Breast epithelium (tissue), 4 donors: ENCODE measurements at places on chromosomes 11 and 22.

GRCh38 chr11:116861539-116861938 lies 24.1 kb upstream of the APOA1 start:
- H3K36me3 ChIP-seq, result peaks cover 6% of the 10 kb centered on the region
- no peak overlapping the region for H3K27ac ChIP-seq
- no peak for DNase-seq
- no peaks in the 10 kb centered on the region for H3K4me1 ChIP-seq

GRCh38 chr11:93740031-93740729 lies 1.1 kb downstream of the TAF1D start:
- H3K27me3 ChIP-seq, result no peaks in the 10 kb centered on the region
- H3K36me3 ChIP-seq, result peaks cover 16% of the 10 kb centered on the region
- H3K4me1 ChIP-seq, result peaks cover 22% of the 10 kb centered on the region
- H3K27ac ChIP-seq, result peak overlapping the region; percentile 97

DNA sequence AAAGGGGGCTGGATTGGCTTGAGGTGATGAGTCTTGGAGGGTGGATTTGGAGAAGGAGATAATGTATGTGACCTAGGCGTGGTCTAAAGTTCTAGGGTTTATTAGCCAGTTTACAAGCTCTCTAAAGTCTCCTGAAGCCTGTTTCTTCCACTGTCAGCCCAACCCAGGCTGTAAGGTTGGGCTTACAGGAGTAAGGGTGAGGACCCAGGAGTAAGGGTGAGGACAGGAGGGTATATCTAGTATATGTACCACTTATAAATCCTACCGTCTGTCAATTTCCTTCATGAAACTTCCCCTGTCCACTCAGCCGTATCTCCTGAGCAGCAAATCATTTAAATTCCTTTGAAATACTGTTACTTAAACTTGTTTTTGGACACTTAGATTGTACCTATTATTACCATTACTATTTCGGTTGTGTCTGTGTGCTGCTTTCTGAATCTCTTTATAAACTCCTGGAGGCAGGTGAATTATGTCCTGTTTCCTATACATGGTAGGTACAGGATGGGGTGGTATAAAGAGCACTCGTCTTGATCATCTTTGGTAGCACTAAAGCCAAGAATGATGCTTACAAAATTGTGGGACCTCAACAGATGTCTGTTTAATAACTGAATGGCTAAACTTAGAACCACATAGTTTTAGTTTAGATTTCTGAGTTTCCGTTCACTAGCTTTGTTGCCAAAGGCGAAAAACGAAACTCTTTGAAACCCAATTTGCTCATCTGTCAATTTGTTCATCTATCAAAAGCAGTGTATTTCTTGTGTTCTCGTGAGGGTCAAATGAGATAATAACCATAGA lies 192.0 kb downstream of the GRIK4 start:
- no peak overlapping the region for H3K4me3 ChIP-seq
- H3K27me3 ChIP-seq, result no peaks in the 10 kb centered on the region
- no peaks in the 10 kb centered on the region for H3K4me1 ChIP-seq
- DNase-seq, result no peak

GRCh38 chr11:101211407-101211975 lies 81.9 kb upstream of the PGR start:
- no peak for DNase-seq
- no peak overlapping the region for H3K4me3 ChIP-seq
- H3K27me3 ChIP-seq, result no peaks in the 10 kb centered on the region
- no peaks in the 10 kb centered on the region for H3K36me3 ChIP-seq

GRCh38 chr11:96578379-96578778 lies 188.6 kb downstream of the JRKL start:
- H3K36me3 ChIP-seq, result no peaks in the 10 kb centered on the region
- H3K4me3 ChIP-seq, result no peak overlapping the region
- H3K27me3 ChIP-seq, result no peaks in the 10 kb centered on the region

- no peak for DNase-seq
- no peak overlapping the region for H3K27ac ChIP-seq
- no peaks in the 10 kb centered on the region for H3K36me3 ChIP-seq
- H3K4me3 ChIP-seq, result no peak overlapping the region
- H3K4me1 ChIP-seq, result no peaks in the 10 kb centered on the region
Observed at GRCh38 chr11:117953024-117953671, 23.9 kb upstream of the TMPRSS13 start.

- no peak overlapping the region for H3K4me3 ChIP-seq
- H3K4me1 ChIP-seq, result no peaks in the 10 kb centered on the region
- no peak for DNase-seq
- H3K36me3 ChIP-seq, result no peaks in the 10 kb centered on the region
Observed at GRCh38 chr11:75022296-75022695, 33.6 kb downstream of the NEU3 start.

GRCh38 chr11:118856314-118856713 lies 27.4 kb upstream of the CXCR5 start:
- H3K27me3 ChIP-seq, result no peaks in the 10 kb centered on the region
- no peak overlapping the region for H3K27ac ChIP-seq
- DNase-seq, result no peak
- no peaks in the 10 kb centered on the region for H3K36me3 ChIP-seq
- H3K4me1 ChIP-seq, result no peaks in the 10 kb centered on the region

DNA sequence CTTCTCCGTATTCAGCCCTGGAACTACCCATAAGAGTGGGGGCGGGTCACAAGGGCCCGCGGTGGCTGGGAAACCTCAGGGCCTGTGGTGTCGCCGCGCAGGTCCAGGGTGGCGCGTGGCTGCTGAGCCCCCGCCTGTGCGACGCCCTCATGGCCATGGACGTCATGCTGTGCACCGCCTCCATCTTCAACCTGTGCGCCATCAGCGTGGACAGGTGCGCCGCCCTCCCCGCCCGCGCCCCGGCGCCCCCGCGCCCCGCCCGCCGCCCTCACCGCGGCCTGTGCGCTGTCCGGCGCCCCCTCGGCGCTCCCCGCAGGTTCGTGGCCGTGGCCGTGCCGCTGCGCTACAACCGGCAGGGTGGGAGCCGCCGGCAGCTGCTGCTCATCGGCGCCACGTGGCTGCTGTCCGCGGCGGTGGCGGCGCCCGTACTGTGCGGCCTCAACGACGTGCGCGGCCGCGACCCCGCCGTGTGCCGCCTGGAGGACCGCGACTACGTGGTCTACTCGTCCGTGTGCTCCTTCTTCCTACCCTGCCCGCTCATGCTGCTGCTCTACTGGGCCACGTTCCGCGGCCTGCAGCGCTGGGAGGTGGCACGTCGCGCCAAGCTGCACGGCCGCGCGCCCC lies 2.4 kb downstream of the DRD4 start:
- H3K4me1 ChIP-seq, result no peaks in the 10 kb centered on the region
- H3K36me3 ChIP-seq, result no peaks in the 10 kb centered on the region
- no peak overlapping the region for H3K4me3 ChIP-seq
- no peak for DNase-seq
- peaks cover 9% of the 10 kb centered on the region for H3K27me3 ChIP-seq

- H3K36me3 ChIP-seq, result no peaks in the 10 kb centered on the region
- no peaks in the 10 kb centered on the region for H3K27me3 ChIP-seq
- no peak for DNase-seq
- no peak overlapping the region for H3K4me3 ChIP-seq
Observed at GRCh38 chr11:67308031-67308866, 4.9 kb downstream of the SSH3 start.

- H3K4me1 ChIP-seq, result no peaks in the 10 kb centered on the region
- peaks cover 3% of the 10 kb centered on the region for H3K27me3 ChIP-seq
- H3K27ac ChIP-seq, result no peak overlapping the region
- H3K36me3 ChIP-seq, result no peaks in the 10 kb centered on the region
- H3K4me3 ChIP-seq, result no peak overlapping the region
Observed at GRCh38 chr11:110031171-110031570, 62.0 kb upstream of the ZC3H12C start.

DNA sequence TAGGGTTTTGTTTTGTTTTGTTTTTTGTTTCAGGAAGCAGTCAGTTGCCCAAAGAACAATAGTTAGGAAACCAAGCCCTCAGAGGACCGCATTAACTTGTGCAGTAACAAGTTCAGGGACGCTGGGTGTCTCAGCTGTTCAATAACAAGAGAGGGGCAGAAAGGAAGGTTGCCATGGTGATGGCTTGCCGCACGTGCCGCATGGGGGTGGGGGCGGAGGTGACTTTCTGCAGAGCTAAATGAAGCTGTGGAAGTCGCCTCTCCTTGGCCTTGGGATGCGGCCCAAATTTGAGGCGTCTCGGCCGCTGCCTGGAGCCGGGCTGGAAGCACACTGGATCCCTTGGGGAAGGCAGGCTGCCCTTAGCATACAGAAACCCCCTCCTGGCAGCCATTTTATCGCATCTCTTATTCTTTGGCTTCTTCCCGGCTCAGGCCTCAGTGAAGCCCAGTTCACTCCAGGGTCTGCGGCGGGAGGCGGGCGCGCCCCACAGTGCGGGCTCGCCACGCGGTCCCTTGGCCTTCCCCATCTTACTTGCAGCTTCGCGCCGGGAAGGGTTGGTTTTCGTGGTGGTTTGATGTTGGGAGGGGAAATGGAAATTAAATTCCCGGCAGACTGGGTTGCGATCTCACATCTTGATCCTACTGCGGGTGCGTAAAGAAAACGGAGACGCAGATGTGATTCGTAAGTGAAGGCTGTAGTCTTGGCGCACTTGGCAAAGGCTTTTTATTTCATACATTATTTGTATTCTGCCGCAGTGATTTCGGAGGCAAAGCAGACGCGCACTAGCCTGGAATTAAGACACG lies 94.3 kb downstream of the SLC17A6 start:
- DNase-seq, result no peak
- no peaks in the 10 kb centered on the region for H3K4me1 ChIP-seq
- no peaks in the 10 kb centered on the region for H3K36me3 ChIP-seq
- H3K27ac ChIP-seq, result no peak overlapping the region
- H3K27me3 ChIP-seq, result peaks cover 8% of the 10 kb centered on the region

- no peak for DNase-seq
- H3K36me3 ChIP-seq, result no peaks in the 10 kb centered on the region
- H3K4me1 ChIP-seq, result no peaks in the 10 kb centered on the region
- H3K27ac ChIP-seq, result no peak overlapping the region
- no peak overlapping the region for H3K4me3 ChIP-seq
Observed at GRCh38 chr11:65981972-65982823, 19.8 kb downstream of the EIF1AD start.

DNA sequence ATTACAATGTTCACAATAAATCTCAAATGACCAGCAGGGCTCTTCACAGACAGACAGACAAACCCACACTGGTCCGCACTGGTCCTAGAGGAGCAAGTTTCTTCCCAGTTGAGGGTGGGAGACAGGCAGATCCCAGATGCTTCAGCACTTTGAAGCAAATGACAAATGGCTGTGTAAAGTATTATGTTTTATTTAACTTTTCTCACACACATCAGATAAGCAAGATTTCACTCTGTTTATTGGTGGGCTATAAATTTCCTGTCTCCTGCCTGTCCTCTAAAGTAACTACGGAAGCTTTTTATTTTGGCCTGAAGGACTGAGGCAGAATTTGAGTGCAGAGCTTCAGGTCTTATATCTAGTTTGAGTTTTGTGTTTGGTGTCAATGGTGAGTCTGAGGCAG lies 174.7 kb upstream of the MTNR1B start:
- H3K27ac ChIP-seq, result no peak overlapping the region
- no peaks in the 10 kb centered on the region for H3K27me3 ChIP-seq
- H3K4me3 ChIP-seq, result no peak overlapping the region
- no peaks in the 10 kb centered on the region for H3K36me3 ChIP-seq
- H3K4me1 ChIP-seq, result no peaks in the 10 kb centered on the region

GRCh38 chr11:11478687-11479086 lies 125.6 kb upstream of the CSNK2A3 start:
- no peak overlapping the region for H3K4me3 ChIP-seq
- H3K36me3 ChIP-seq, result no peaks in the 10 kb centered on the region
- no peak for DNase-seq
- no peak overlapping the region for H3K27ac ChIP-seq

- peak within 1 kb of the TSS; percentile 80 for H3K27ac ChIP-seq
- no peaks in the 10 kb centered on the region for H3K27me3 ChIP-seq
- no peaks in the 10 kb centered on the region for H3K36me3 ChIP-seq
- peak within 1 kb of the TSS; percentile 61 for H3K4me3 ChIP-seq
- H3K4me1 ChIP-seq, result no peaks in the 10 kb centered on the region
Observed at GRCh38 chr11:130448416-130449309, at the start of gene ADAMTS15. TSS of gene ADAMTS15 (plus strand) at chr11:130448645. CDS start at chr11:130448974, 329 bp downstream.

DNA sequence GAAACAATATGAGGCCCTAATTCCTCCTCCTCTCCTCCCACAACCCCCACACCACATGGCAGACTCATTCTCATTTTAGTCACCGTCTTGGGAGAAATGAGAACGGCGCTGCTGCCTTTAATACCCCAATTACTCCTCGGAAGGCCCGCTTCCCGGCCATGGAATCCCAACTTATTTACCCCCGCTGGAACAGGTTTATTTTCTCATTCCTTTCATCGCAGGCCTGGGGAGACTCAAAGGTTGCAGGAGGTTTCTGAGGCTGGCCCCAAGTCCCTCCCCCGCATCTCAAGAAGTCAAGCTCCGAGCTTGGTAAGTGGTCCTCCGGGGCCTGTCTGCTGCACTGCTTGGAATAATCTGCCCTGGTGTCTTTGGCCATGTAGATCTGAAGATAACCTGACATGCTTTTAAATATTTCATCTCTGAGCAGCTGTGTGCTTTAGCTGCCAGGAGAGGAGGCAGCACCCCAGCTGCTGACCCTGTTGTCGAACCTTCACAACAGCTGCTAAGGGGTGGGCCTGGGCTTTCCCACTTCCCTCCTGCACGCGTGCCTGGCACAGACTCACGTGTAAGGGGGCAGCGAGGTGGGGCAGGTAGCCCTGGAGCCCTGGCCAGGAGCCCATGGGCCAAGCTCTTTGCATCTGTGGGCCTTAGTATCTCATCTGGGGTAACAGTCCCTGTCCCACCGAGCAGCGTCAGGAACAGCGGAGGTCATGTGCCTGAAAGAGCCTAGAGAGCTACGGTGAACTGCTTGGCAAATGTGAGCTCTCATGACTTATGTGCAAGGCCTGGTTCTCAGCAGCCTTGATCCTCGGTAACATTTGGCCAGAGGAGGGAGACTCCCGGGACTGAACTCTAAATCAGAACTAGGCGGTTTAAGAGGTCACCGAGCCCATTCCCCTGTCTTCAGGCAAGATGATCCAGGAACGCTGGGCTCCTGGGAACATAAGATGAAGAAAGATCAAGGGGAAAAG lies 164.6 kb downstream of the ST3GAL4 start:
- H3K4me3 ChIP-seq, result no peak overlapping the region
- H3K36me3 ChIP-seq, result no peaks in the 10 kb centered on the region
- H3K27ac ChIP-seq, result no peak overlapping the region
- no peaks in the 10 kb centered on the region for H3K27me3 ChIP-seq

DNA sequence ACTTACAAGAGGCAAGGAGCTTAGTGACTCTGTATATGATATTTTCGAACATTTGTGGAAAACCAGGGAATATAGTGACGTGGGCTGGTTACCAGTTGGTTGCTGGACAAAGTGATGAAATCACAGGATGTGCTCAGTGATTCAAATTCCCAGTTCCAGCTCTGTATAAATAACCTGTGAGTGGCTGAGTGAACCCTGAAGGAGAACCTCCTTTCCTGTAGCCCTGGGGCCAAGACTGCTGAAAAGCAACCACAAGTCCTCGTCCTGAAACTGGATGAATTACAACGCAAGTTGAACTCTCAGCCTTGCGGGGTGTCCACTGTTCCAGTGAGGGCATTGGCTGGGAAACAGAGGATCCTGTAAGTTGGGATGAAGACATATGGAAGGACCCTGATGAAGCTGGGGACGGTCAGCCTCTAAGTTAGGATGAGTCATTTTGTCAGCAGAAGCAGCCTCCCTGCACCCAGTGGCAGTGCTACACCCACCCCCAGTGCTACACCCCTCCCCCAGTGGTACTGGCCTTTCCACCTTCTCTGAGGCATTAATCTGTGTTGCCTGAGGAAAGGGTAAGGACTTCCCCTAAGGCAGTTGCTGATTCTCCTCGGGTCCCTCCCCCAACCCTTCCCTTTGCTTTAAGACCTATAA lies 22.0 kb upstream of the CD81 start:
- H3K4me1 ChIP-seq, result no peaks in the 10 kb centered on the region
- H3K36me3 ChIP-seq, result no peaks in the 10 kb centered on the region
- no peaks in the 10 kb centered on the region for H3K27me3 ChIP-seq
- no peak overlapping the region for H3K4me3 ChIP-seq
- no peak overlapping the region for H3K27ac ChIP-seq

GRCh38 chr11:102528618-102529017 lies 1.9 kb downstream of the MMP7 start:
- no peak for DNase-seq
- no peaks in the 10 kb centered on the region for H3K27me3 ChIP-seq
- H3K4me1 ChIP-seq, result no peaks in the 10 kb centered on the region
- H3K4me3 ChIP-seq, result no peak overlapping the region
- H3K27ac ChIP-seq, result peak overlapping the region; percentile 63
